Stimulated activated CD8-positive, alpha-beta memory T cell treated with anti-CD3 and anti-CD28 coated beads, Interleukin-7, amount 100 ng/mL, for 1 hour (primary cell): ENCODE measurements at places on chromosomes 7 and 10.

DNA sequence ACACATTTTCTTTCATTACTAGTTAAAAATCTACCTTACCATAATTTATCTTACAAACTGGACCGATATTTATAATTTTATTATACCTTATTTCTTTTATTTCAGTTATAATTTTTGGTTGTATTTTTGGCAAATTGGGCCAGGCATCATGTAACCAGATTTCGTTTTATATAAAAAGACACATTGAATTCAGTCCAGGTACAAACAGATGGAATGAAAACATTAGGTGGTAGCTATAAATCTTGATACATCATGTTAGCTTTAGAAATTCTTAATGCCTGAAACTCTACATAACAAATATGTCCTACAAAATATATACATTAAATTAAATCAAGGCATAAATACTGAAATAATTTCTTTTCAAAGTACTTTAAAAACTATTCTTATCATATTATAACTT, 73.1 kb downstream of the SLC13A1 start:
- no peak for DNase-seq

- DNase-seq: no peak
Observed at GRCh38 chr10:70462349-70462984, 16.1 kb upstream of the PALD1 start.

GRCh38 chr10:129447486-129447885, 19.6 kb upstream of the MGMT start:
- DNase-seq: no peak

- DNase-seq: no peak
Observed at GRCh38 chr10:22335173-22335933, 9.9 kb upstream of the SPAG6 start.

GRCh38 chr10:91034042-91034441, 113.2 kb upstream of the ANKRD1 start:
- DNase-seq: no peak

DNA sequence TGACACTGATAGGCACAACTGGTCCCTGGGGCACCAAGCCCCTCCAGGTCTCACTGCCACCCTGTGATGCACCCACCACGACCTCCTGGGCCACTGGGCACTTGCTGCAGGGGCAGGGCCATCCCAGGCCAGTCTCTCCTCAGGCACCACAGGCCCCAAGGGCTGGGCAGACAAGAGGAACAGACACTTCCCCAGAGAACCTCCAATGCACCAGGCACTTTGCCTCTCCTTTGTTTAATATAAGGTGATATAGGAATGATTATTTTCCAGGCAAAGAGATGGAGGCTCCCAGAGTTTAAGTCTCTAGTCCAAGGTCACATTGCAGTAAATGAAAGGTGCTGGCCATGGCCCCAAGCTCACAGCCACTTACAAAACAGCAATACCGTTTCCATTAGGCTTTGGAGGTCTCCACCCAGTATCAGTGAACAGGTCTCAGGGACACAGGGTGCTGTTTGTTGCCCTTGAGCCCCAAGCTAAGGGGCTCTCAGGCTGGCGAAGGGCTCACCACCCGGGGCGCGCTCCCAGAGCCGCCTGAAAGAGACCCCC, 4.5 kb downstream of the DEPP1 start:
- no peak for DNase-seq

DNA sequence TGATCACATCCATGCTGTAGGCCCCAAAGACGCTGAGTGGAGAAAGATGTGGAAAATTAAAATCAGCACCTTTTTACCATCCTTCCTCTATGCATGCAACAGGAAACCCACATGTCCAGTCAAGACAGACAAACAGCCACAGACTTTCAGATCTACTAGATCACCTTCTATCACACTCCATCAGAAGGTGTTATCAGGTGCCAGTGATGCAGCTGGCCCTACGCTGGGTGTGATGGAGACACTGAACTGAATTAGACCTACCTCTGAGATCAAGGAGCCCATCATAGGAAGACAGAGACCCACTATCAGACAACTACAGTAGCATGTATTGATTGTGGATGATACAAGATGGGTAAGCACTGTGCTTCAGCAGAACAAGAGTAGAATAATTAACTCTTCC, 15.5 kb downstream of the CYP3A4 start:
- DNase-seq: no peak

DNA sequence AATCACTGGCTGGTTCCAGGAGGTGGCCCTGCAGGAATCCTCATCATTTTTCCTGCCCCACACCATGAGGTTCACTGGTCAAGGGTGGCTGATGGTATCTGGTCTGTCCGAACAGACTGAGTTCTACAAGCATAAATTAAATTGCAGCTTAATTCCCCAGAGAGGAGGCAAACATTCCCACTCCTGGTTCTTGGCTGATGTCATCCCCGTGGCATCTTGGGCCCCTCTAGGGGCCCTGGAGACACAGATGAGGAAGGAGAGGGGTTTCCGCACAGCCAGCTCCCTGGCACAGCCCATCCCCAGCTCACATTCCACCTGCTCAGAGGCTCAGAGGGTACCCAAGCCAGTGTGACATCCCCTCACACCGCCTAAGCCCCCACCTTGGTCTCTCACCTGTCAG, 5.3 kb upstream of the KLRG2 start:
- no peak for DNase-seq
